ENCODE measurements at places on chromosomes 13 and 19.

- DNase-seq, result no peak
Observed at GRCh38 chr13:19155321-19155861, 26.2 kb downstream of the TUBA3C start.

- no peak for DNase-seq
Observed at GRCh38 chr13:40895227-40896184, 106.1 kb downstream of the SLC25A15 start.

- peak; percentile 26 for DNase-seq
Observed at GRCh38 chr19:47778954-47779351, 450 bp downstream of the SELENOW start.

GRCh38 chr13:50377726-50378270 lies 362.6 kb downstream of the KCNRG start:
- no peak for DNase-seq

GRCh38 chr13:112690283-112690929 lies 568 bp downstream of the ATP11A start:
- peak; percentile 31 for DNase-seq

- DNase-seq, result no peak
Observed at GRCh38 chr13:110363010-110363409, 55.9 kb downstream of the COL4A2 start.

- DNase-seq, result peak; percentile 82
Observed at GRCh38 chr19:56507446-56508289, at the start of gene ZNF471. Gene ZNF471 (plus strand): TSS chr19:56507855. CDS start chr19:56511572, 3,717 bp downstream.

- DNase-seq, result peak; percentile 36
Observed at GRCh38 chr19:16001481-16002312, 52.9 kb downstream of the OR10H4 start.

DNA sequence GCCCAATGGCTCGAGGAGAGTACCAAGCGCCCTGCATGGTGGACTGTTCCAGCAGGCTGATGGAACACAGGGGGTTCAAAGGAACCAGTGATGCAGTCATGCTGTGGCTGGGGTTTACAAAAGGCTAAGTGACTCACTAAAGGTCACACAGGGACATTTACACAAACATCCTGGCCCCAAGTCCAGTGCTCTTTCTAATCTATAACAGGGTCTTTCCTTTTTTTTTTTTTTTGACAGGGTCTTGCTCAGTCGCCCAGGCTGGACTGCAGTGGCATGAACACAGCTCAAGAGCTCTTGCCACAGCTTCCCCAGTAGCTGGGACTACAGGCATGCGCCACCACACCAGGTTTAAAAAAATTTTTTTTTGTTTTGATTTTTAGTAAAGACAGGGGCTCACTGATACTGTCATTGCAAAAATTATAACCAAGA lies 2.8 kb upstream of the SLC25A15 start:
- DNase-seq, result no peak

GRCh38 chr13:39433651-39434050 lies 169.3 kb downstream of the LHFPL6 start:
- no peak for DNase-seq

DNA sequence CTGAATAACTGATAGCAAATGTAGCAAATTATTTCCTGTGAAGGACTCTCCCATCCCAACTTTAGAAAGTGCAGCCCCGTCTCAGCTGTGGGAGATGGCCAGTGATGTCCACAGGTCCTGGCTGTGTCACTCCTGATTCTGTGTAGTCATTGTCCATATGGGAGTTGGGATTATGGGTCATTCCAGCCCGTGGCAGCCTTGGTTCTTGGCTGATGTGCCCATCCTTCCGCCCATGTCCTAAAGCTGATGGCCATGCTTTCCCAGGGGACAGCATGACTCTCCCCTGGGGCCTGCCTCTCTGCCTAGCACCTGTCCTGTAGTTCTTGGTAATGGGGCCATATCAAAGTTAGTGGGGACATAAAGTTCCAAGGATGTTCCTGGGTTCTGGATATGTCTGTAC lies 43.9 kb upstream of the C1QTNF9 start:
- no peak for DNase-seq

- no peak for DNase-seq
Observed at GRCh38 chr13:114035583-114036531, 62.0 kb upstream of the C13orf46 start.

GRCh38 chr19:20209051-20209450 lies 42.0 kb downstream of the ZNF486 start:
- no peak for DNase-seq

GRCh38 chr19:49165111-49165750 lies 7.6 kb downstream of the TRPM4 start:
- DNase-seq, result no peak

DNA sequence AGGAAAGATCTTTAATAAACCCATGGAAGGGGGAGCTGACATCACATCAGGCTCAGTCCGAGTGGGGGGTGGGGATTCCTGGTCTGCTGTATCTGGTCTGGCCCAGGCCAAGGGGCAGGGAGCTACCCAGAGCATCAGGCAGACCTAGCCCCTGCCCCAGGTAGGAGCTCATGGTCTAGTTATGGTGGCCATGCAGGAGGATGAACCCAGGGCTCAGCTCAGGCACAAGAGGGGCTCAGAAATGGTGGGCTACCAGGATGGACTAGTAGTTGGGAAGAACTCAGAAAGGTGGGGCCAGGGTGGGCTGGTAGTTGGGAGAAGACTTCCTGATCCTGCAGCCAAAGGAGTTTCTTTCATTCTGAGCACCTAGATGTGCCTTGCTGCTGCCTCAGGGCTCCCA lies 14.3 kb downstream of the VSTM2B start:
- no peak for DNase-seq

DNA sequence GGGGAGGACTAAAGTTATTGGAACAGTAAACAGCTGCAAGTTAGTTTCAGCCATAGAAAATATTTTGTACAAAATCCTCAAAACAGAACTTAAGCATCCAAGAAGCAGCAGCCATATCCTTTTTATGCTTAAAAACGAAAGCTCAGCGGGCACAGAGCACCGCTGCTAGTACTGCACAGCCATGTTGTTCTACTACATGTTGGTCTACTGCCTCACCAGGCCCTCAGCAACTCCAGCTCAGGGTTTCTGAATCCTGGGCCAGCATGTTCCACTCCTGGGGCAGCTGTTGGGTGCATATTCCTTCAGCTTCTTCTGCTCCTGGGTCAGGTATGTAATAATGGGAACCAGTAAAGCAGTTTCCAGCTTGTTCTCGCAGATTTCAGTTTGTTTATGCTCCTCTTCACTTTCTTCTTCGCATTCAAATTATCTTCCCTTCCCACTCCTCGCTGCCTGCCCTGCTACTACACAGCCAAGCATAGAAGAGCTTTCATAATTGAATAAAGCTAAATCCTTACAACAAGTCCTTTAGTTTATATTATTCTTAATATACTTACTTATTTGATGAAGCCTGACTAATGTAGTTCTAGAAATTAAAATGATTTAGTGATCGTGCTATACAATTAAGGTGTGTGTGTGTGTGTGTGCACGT lies 820.5 kb upstream of the ATXN8OS start:
- DNase-seq, result no peak

GRCh38 chr13:48603375-48603774 lies 50.4 kb upstream of the CYSLTR2 start:
- DNase-seq, result no peak

- DNase-seq, result no peak
Observed at GRCh38 chr19:728011-728410, 19.3 kb downstream of the PALM start.

DNA sequence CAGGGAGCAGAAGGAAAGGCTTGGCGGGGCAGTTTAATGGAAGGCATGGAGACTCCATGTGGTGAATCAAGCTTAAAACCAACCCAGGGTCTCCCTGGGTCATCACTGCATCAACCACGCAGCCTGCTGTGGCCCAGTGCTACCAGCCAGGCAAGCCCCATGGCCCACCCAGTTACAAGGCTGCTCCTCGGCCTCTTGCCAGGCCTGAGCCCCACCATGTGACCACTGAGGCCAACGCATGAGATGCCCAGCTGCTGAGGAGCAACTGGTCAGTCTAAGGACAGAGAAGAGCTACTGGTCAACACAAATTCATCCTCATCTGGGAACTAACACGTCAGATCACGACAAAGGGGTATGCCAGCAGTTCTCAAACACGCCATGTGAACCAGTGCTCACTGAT lies 15.4 kb upstream of the KPTN start:
- no peak for DNase-seq

DNA sequence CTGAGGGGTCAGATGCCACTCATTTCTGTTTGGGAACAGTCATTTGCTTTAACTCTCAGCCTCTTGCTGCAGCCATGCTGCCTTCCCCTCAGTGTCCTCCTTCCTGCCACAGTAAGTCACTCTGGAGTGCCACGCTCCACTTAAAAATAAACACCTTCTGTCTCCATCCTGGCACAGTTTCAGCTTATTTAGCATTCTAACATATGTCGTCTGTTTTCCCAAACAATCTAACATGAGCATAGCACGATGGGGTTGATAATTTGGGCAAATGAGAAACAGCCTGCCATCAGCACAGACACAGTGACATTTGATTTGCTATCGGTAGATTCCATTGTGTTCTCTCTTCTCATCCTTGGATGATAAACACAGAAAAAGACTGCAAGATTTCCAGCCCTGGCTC lies 768.6 kb downstream of the UQCRFS1 start:
- no peak for DNase-seq

- peak; percentile 86 for DNase-seq
Observed at GRCh38 chr19:51422053-51422448, 4.6 kb upstream of the SIGLEC10 start.

GRCh38 chr13:111409413-111409812 lies 89.0 kb downstream of the TEX29 start:
- no peak for DNase-seq

DNA sequence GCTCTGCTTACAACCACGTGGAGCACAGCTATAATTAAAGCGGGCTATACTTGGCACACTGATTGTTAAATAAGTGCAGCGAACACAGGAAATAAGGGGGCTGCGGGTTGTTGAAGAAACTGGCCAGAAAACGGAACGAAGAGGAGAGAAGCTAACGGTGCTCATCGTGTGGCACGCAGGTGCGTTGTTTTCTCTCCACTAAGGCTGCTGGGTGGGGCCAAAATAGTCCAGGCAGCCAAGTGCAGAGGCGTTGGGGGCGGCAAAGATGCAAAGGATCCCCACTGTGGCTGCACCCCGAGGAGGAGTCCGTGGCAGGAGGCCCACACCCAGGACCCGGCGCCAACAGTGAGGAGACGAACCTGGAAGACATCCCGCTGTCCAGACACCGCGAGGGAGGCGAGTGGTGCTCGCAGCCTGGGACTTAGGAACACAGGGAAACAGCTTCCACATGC lies 8.1 kb upstream of the ARL11 start:
- DNase-seq, result no peak

DNA sequence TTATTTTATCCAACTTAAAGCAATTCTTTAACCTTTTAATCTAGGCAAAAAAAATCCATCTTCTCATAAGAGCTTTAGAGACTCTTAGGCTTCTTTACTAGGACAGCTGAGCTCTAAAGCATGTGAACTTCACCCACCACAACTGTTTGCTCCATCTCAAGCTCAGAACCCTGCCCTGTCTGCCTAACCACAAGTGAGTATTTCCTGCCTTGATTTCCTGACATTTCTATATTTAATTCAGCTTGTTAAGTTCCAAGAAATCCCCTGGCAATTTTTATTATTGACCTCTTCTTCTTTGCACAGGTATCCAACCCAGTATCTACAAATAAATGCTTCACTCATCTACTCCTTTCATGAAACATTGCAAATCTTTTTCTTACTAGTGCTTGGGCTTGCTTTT lies 21.1 kb upstream of the CEACAM21 start:
- DNase-seq, result no peak

DNA sequence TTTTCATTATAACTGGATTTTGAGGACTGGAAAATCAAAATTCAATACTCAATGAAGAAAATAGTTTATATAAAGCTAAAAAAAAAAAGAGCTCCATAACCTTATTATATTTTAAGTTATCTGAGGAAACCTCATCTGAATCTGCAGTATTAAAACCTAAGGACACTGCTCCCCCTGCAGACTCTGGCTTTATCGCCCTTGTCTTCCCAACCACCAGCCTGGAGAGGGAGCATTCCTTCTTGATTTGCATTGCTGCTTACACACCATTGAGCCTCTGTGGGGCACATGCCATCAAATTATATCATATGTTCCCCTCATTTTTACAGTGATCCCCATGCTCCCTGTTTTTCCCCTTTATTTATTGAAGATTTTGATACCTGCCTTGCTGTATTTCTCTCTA lies 871.4 kb upstream of the GPC6 start:
- no peak for DNase-seq

DNA sequence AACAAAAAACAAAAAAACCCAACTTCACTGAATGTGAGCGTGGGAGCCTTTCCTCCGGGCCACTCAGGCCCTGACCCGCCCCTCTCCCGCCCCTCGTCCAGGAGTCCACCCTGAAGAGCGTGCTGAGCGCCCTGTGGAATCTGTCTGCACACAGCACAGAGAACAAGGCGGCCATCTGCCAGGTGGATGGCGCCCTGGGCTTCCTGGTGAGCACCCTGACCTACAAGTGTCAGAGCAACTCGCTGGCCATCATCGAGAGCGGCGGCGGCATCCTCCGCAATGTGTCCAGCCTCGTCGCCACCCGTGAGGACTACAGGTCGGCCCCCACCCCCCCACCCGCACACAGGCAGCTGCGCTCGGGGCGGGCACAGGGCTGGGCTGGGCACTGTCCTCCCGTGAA lies 11.9 kb downstream of the APC2 start:
- no peak for DNase-seq

- DNase-seq, result peak; percentile 53
Observed at GRCh38 chr19:55206664-55207500, 2.4 kb downstream of the PTPRH start.

- no peak for DNase-seq
Observed at GRCh38 chr19:6273701-6274601, 5.8 kb downstream of the MLLT1 start.

DNA sequence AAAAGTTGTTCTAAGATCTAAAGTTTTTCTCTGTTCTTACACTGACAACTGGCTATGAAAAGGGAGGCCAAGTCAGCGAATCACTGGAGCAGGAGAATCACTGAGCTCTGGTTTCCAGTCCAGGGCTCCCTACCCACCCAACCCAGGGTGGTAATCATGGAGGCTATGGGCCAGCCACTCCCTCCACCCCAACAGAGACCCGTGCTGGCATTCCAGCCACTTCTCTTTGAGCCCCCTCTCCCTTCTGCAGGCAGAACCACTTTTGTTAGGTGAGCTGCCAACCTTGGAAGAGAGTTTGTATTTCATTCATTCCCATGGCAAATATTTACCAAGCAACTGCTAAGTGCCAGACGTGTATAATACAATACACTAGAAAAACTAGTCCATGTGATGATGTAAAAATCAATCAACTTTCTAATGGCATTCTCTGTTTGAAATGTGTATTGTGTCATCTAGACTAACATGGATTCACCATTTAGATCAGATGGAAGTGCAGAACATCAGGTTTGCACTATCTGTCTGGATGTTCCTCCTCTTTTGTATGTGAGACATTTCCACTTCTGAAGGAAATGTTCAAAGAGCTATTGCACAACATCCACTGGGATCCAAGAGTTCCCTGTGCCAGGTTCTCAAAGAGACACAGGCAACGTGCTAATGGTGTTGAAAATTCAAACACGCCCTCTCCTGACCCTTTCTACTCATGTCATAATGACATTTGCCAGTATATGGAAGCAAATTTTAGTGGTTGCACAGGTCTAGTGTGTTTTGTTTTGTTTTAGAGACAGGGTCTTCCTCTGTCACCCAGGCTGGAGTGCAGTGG lies 5.3 kb downstream of the MLNR start:
- DNase-seq, result no peak
